ENCODE measurements at places on chromosomes 5 and 9. TPM values are rescaled to one million over a fixed set of nuclear protein-coding genes. Genes with fewer than 3 reads are reported as not detected.

- no peak for DNase-seq
Measured at GRCh38 chr5:548256-548655, 24.0 kb upstream of the SLC9A3 start.

DNA sequence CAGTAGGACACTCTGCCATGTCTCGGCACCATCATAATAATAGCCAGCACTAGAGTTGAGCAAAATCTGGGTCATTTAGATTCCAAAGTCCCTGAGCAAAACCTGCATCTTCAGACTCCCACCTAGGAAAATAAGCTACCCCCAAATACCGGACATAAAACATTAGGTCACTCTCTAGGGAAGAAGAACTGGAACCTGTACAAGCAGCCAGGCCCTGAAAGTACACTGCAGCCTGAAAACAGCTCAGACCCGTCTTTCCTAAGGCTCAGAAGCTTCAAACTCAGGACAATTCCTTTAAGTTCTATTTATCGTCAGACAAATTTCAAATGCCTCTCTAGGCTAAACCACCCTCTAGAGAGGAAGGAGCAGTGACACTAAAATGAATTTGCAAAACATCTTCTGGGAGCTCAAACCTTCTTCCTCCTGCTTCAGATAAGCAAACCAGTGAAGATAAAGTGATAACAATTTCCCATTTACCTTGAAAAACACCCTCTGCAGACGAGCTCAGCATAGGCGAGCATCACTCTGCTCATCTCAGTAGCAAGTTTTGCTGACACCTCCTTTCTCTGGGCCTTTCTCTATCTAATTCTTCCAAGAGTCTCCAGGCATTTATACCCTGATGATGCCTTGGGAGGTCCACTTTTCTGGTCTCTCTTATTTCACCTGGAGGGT lies 34.0 kb downstream of the ADAM19 start:
- no peak for DNase-seq

DNA sequence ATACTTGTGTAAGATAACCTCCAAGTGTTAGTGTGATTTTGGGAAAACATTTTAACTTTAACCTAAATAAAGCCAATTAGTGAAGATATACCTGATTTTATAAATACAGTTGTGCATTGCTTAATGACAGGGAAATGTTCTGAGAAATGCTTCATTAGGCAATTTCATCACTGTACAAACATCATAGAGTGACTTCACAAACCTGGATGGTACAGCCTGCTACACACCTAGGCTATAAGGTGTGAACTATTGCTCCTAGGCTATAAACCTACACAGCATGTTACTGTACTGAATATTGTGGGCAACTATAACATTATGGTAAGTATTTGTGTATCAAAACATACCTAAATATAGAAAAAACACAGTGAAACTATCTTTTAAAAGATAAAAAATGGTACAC lies 166.8 kb upstream of the TARS1 start:
- DNase-seq: no peak

The SH3TC2 gene
- 0.77 TPM for total RNA-seq

DNA sequence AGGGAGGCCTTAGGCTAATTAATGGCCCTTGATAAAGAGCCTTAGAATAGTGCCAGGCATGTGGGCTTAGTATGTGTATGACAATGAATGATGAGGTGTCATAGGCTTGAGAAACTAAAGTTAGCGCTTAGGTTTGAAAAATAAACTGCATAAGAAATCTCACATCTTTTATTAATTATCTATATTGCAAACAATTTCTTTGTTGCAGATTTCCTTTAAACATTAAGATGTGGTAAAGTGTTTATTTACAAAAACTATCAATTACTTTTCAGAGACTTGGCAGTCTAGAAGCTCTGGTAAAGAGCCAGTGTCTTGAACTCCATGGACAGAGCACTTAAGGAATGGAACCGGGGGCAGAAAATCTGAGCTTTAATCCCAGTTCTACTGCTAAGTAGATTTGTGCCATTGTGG lies 23.1 kb downstream of the MAP1B start:
- no peak for DNase-seq

The OCLN gene
- total RNA-seq: 76.3 TPM

GRCh38 chr9:116152941-116153764 lies 438 bp upstream of the PAPPA start:
- no peak for DNase-seq

GRCh38 chr9:135156525-135157510 lies 69.3 kb downstream of the OLFM1 start:
- peak; percentile 61 for DNase-seq

The SLC6A3 gene
- 0.46 TPM for total RNA-seq

- DNase-seq: no peak
Measured at GRCh38 chr5:80417973-80418372, 10.1 kb downstream of the ZFYVE16 start.

The PCDHGB5 gene
- total RNA-seq: 1.9 TPM

The NUP214 gene
- total RNA-seq: 39.0 TPM

DNA sequence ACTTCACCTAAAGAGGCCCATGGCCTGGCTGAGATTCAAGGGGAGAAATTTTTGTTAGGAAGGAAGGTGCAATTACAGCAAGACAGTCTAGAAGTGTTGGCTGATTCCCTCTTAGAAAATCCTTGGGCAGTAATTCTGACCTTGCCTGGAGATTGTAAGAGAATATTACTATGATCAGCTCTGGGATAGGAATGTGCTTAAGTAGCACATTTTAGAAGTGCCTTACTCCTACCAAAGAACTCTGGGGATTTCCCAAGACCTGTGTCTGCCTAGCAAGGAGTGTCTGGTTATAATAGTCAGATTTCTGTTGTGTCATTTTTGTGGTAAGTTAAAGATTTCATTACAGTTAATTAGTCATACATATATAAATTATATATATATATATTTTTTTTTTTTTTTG lies 52.3 kb downstream of the NLN start:
- no peak for DNase-seq

DNA sequence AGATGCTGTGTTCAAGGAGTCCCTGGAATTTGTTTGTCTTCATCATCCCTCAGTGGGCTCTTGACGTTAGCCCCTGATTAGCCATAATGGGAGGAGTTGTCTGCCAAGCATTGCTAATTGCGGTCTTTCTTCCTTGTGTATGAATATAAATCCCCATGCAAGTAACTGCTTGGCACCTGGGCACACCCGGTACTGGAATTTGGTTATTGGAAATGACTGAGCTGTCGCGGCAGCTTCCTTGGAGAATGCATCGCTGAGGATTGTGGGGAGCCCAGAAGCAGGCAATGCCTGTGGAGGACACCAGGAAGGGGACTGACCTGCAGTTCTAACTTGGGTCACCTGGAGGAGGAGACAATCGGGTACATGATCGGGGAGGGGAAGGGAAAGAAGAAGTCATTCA lies 53.3 kb upstream of the CTSL start:
- DNase-seq: no peak

The NUTM2G gene
- total RNA-seq: 0.25 TPM

DNA sequence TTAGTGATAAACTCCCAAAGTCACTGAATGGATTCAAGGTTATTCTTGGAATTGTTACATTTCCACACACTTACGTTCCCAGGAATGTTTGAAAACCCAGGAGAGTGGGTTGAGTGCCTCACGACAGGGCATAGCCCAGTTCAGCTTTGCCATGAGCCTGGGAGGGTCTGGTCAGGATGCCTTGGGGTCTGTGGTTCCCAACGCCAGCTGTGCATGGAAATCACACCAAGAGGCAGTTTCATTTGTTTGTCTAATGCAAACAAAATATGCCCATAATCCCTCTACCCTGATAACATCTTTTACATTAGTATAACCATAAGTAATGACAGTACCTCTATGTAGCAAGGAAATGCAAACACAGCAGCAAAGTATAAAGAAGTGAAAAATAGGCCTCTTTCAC lies 25.3 kb upstream of the MSX2 start:
- no peak for DNase-seq

DNA sequence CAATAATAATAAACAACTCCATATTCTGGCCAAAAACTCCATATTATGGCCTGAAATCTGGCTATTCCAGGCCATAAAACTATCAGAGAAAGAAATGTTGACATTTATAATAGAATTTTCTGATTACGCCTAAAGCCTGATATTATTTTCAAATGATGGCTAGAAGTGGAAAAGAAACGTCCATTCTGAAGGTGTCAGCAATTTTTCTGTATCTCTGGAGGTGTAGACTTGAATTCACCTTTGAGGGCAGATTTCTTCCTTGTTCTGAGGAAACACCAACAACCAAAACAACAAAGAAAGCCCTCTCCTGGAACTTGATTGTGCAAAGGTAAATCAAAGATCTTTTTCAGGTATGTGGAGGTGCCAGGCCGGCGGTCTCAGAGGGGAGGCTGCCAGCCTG lies 390.7 kb downstream of the DMAC1 start:
- no peak for DNase-seq

DNA sequence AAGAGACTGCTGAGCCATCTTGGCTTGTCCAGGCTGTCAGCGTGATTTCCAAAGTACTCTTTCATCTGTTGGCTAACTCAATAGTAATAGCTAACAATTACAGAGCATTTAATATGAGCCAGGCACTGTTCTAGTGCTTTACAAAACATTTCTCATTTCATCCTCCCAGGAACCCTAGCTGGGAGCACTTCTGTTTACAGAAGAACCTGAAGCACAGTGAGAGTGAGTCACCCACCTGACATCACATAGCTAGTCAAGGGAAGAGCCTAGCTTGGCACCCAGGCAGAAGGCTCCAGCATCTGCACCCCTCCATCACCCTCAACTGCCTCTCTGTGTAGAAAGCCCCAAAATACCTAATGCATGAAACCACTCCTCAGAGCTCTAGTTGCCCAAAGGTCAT lies 57.5 kb upstream of the IQGAP2 start:
- no peak for DNase-seq

The ABCA1 gene
- total RNA-seq: 8.5 TPM

The TLX3 gene
- total RNA-seq: not detected

- DNase-seq: no peak
Measured at GRCh38 chr5:71751422-71751821, 32.3 kb downstream of the CARTPT start.

GRCh38 chr5:32230356-32231099 lies 56.4 kb upstream of the GOLPH3 start:
- DNase-seq: no peak

GRCh38 chr5:107958861-107959260 lies 288.1 kb upstream of the EFNA5 start:
- DNase-seq: no peak

GRCh38 chr9:130699047-130699446 lies 5.5 kb downstream of the EXOSC2 start:
- no peak for DNase-seq

The APBA1 gene
- 1.1 TPM for total RNA-seq

DNA sequence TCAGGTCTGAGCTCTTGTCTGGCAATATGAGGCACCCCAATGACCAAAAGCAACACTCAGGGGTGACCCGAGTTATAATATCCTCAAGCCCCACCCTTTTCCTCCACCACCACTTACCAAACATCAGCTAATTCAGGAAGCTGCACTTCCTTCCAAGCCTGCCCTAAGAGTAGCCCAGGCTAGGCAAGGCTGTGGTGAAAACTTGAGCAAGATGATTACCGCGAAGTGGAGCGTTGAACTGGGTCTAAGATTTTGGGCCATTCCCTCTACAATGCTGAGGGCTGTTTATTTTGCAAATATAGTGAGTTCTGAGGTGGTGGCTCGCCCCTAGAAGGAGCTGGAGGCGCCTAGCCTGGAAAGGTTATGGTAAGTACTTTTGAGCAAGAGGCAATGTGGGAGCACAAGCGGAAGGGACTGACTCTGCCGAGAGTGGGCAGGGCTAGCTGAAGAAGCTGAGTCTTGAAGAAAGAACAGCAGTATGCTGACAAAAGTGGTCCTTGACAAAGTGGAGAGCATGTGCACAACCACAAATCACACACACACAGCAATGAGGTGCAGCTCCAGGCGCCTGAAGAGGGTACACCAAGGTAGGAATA lies at the start of gene HK3:
TSS of gene HK3 (minus strand) at position 51 of the 596 bp plus-strand sequence. CDS start 3,187 bp downstream, outside the sequence.
- no peak for DNase-seq

DNA sequence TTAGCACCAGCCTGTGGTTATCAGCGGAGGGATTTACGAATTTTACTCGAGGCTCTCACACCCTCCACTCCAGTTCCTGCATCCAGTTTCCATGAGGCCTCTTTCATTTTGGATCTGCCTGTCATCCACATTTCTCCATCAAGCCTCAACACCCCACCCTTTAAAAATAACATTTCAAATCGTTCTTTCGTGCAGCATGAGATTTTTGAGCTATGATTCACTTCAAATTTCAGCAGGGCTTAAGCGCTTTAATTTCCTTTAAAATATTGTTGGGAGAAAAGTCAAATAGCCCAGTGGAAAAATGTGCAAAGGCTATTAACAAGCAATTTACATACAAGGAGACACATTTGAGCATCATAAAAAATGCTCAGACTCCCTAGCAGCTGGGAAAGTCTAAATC lies 103.2 kb downstream of the MSX2 start:
- DNase-seq: no peak

The NRG2 gene
- total RNA-seq: 0.21 TPM

DNA sequence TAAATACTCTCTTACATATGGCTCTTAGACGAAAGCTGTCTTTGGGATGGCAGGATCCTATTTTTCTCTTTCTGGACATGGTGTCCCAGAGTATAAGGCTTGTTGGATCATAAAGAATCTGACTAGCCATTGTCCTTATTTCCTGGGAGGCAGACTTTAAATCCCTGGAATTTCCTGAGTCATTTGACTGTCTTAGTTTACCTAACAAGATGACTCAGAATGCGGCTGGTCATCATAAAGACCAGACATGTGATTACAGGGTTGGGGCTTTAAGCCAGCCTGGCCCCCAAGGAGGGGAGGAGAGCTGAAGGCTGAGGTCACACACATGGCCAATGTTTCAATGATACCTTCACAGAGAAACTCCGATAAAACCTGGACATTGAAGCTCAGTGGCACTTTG lies 37.2 kb downstream of the FAM240B start:
- DNase-seq: no peak

DNA sequence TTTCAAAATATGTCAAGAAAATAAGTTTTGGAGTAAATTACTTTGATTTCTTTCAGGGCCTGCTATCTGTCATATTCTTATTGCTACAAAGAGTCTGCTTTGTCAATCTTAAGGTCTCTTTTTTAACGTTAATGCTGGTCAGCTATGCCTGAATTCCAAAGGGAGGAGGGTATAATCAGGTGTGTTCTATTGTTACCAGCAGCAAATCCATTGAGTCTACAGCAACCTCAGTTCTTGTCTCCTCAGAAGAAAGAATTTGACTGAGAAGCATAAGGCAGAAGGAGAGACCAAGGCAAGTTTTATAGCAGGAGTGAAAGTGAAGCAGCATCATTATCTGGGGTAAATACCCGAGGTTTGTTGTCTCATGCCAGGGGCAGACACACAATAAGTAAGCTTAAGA lies 23.7 kb upstream of the MINAR2 start:
- no peak for DNase-seq

DNA sequence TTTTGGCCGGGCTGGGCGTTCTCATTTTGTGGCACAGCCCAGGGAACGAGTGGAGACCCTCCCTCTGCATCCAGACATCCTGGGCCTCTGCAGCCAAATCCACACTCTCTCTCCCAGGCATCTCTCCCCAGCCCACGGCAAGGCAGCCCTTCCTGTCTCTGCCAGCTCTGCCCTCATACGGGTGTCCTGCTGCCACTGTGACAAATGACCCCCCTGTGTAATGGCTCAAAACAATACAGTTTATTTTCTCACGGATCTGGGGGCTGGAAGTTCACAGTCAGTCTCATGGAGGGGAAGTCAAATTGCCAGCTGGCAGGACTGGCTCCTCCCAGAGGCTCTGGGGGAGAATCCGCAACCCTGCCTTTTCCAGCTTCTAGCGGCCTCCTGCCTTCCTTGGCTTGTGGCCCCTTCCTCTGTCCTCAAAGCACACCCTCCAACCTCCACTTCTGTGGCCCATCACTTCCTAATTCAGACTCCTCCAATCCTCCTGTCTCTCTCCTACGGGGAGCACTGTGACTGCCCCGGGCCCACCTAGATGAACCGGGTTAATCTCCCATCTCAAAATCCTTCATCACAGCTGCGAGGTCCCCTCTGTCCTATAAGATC lies 70.2 kb upstream of the COL5A1 start:
- DNase-seq: no peak

The SLC28A3 gene
- not detected for total RNA-seq

Data from H1 (cell line).